CMK (cell line): ENCODE measurements at places on chromosomes 12 and 14.

DNA sequence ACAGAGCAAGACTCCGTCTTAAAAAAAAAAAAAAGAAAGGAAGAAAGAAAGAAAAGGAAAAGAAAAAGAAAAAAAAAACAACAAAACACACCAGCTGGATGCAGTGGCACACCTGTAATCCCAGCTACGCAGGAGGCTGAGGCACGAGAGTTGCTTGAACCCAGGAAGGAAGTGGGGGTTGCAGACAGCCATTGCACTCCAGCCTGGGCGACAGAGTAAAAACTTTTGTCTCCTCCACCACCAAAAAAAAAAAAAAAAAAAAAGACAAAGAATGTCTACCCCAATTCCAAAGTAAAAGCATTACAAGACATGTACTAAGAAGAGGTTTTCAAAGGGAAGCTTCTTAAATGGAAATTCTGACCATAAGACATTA, 53.4 kb downstream of the HNRNPC start:
- DNase-seq = no peak

GRCh38 chr12:50603817-50604639, 99.2 kb downstream of the DIP2B start:
- no peak for DNase-seq

DNA sequence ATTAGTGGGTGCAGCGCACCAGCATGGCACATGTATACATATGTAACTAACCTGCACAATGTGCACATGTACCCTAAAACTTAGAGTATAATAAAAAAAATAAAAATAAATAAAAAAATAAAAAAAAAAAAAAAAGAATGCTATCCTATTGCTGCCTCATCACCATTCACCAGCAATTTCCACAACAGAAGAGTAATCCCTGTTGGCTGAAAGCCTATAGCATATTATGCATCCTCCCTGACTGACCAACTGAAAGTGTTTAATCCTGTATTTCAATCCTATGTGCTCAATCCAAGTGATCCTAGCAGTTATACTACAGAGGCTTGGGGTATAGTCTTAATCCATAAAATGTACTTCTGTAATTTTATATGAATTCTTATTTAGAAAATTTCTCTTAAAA, 18.5 kb downstream of the DICER1 start:
- no peak for DNase-seq

GRCh38 chr12:90069711-90070110, 361.1 kb upstream of the ATP2B1 start:
- DNase-seq = no peak

DNA sequence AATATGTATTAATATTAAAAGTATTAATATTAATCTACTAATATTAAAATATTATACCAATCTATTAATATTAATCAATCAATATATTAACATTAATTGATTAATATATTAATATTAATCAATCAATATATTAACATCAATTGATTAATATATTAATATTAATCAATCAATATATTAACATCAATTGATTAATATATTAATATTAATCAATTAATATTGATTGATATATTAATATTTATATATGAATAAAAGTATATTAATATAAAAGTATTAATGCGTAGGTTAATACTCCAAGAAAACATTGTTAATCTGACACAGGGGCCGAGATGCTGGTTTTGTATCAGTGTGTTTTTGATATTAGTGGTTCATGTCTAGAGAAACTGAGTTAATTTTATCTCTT, 1430.1 kb upstream of the SEL1L start:
- DNase-seq = no peak

DNA sequence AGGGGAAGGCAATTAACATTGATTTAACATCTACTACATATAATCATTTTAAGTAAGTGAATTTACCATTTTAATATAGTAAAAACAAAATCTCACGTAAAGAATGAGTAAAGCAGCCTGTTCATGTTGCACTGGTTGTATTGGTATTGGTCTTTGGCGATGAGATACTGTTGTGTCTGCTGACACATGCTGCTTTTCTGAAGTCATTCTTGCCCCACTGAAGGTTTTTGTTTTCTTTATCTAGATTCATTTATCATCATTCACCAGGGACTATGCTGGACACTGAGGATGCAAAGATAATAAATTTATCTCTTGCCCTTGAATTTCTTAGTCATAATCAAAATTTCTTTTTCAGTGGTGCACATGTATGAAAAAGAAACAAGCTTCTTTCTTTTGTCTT, 246.2 kb upstream of the NPAS3 start:
- no peak for DNase-seq

DNA sequence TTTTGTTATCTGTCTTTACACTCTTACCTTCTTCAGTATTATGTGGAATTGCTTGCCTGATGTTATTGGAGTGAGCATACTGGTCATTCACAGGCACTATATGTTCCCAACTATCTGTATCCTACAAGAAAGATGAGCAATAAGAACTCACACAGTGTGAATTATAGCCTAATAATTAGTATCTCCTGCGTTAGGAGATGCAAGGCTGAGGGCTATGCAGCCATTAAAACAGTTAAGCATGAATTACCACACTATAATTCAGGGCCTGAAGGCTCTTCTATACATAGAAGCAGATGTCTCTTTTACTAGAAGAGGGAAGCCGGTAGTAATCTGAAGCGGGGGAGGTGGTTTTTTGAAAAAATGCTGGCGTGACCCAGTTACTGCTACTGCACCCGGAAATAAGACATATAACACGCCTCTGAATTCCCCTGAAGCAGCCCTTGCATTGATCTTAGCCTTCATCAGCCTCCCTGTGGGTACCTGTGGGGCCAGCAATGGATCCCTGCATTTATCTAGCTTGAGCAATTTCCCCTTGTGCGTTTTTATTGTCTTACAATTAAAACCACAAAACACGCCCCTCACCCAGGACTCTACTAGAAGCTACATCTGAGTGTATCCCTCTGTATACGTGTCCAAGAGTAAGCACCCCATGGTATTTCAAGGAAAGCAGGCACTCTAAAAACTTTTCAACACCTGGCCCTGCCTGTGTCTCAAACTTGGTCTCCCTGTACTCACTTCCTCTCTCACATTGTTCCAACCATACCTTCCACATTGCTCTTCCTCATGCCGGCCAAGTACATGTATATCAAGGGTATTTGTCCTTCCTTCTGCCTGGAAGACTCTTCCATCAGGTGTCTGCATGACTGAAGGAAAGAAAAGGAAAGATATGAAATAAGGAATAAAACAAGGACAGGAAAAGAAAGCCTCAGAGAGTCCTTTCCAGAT, 210.9 kb upstream of the ARID2 start:
- DNase-seq = no peak

GRCh38 chr14:75158843-75159614, 17.4 kb downstream of the TMED10 start:
- DNase-seq = no peak

DNA sequence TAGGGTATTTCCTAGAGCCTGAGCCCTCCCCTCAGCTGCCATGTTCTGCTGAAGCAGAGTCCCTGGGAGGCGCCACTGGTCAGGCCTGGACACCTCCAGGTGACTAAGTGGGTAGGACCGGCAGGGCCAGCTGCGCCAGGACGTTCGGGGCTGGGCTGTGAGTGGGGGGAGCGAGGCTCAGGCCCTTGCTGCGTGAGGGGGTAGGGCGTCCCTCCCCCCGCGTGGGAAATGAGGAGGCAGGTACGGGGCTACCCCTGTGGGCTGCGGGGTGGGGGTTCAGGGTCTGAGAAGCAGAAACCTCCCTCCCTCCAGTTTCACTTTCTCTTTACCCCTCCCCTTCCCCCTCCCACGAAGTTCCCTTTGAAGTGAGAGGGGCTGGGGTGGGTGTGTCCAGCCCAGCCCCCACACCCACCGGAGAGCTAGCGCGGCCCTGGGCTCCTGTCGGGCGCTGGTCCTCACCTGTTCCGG, 22.1 kb upstream of the KIF26A start:
- DNase-seq = no peak

DNA sequence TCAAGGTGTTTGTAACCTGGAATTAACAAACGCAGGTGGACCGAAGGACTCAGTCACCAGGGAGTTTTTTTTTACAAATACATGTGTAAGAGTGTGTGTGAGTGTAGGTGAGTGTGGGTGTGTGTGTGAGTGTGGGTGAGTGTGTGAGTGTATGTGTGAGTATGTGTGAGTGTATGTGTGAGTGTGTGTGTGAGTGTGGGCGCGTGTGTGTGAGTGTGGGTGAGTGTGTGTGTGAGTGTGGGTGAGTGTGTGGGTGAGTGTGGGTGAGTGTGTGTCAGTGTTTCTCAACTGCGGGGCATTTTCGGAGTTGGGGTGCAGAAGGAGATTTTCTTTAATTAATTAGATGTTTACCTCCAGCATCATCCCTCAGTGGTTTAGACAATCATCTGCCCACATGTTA, 1178.8 kb downstream of the VRK1 start:
- no peak for DNase-seq

- DNase-seq = no peak
These were observed 802 bp upstream of the TMPRSS12 start for GRCh38 chr12:50841716-50842531.

- no peak for DNase-seq
These were observed 152.3 kb downstream of the MSRB3 start for GRCh38 chr12:65430571-65431306.

- DNase-seq = no peak
These were observed 124.2 kb upstream of the PLEKHA5 start for GRCh38 chr12:19005257-19005801.

- DNase-seq = no peak
These were observed 3.5 kb upstream of the RHOJ start for GRCh38 chr14:63200767-63201166.

DNA sequence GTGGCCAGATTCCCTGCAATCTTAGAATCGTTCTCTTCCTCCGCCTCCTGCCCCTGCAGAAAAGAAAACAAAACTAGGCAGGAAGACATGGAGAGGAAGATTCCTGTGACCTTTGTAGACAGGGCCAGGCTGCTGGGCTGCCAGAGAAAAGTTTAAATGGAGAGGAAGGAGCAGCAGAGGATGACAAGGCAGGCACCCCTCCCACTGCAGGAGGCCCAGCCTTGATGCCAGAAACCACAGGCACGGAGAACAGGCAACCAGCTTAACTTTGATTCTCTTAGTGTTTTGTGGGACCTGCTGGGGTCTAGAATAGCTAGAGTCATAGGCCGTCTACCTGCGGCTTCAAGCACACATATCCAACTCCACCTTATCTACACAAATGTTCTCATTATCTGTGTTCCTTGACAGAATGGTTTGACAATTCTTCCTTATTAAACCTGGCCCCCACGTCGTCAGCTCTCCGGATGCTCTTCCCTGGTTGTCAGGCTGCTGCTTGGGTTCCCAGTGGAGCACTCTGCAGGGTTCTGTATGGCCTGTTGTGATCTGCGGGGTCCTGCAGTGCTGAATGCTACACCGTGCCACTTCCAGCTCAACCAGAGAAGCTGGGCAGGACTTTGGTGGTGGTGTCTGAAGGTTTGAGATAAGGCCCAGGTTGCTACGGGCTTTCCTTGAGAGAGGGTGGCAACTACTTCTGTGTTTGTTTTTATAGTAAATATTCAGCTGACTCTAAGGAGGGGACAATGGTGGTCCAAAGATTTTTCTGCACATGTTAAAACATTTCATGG, 609.5 kb downstream of the AACS start:
- no peak for DNase-seq

- no peak for DNase-seq
These were observed 111.4 kb downstream of the CRACR2A start for GRCh38 chr12:3641428-3642018.

- DNase-seq = no peak
These were observed 2.0 kb downstream of the PACS2 start for GRCh38 chr14:105316577-105316941.

DNA sequence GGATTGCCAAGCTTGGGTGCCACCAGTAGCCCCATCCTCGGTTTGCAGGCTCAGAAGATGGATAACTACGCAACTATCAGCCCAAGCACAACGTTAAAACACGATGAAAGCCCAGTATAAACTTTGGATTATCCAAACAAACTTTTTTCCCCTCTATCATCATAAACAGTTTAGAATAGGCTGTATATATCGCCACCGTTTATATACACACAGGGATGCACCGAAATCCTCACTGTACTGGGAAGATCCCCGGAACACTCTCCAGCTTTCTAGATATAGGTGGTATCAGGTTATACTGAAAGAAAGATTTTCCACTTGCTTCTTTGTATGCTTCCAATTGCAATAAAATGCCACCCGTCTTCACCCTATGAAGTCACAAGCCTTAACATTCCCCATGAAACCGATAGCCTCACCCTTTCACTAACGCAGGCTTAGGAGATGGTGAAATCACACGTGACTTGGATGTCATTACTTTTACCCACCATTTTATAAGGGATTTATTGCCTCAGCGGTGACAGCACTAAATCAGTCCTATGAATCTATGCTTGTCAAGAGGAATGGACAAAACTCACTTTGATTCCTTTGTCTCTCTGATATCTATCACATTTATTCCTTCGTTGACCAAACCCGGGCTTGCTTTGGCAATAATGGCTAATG, 207.6 kb upstream of the FOXN3 start:
- no peak for DNase-seq

DNA sequence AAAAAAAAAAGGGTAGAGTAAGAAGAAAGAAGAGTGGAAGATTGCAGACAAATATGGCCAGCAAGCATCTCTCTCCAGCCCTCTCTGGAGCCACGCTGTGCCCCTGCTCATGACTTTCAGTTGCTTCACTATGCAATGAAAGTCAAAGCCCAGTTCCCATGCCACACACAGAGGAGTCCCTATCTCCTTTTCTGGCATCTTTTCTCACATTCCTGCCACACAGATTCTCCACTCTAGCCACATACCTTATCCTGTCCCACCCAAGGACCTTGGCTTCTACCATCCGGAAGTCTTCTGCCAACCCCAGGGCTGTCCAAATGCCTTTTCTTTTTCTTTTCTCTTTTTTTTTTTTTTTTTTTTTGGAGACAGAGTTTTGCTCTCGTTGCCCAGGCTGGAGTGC, 39.3 kb upstream of the CAPRIN2 start:
- no peak for DNase-seq

- no peak for DNase-seq
These were observed 109.9 kb downstream of the TTC8 start for GRCh38 chr14:88934351-88934806.

- DNase-seq = no peak
These were observed 27.2 kb downstream of the NOC4L start for GRCh38 chr12:132171293-132171967.

- DNase-seq = no peak
These were observed 224.1 kb upstream of the PLEKHG7 start for GRCh38 chr12:92478692-92479091.

DNA sequence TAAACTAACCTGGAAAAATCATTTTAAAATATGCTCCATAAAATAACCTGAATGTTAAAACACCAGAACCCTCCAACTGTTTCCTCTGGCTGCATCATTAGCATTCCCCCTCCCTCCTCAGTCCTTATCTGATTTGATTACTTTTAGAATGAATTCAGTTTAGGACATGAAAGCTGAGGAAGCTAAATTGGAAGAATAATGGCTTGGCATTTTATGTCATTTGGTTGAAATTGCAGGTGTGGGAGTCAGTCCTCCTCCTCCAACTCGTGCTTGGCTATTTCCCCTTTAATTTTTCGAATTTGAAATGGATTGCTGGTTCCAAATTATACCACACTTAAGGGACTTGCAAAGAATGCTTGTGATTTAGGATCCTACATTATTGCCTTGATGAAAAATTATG, 473.0 kb upstream of the STXBP6 start:
- DNase-seq = no peak

GRCh38 chr12:38872561-38872960, 32.8 kb downstream of the CPNE8 start:
- no peak for DNase-seq
